Activated T-helper 17 cell treated with anti-CD3 and anti-CD28 coated beads, Interleukin-2, amount 50 U/mL, for 72 hours (primary cell): ENCODE measurements at places on chromosomes 5 and 9. TPM values are rescaled to one million over a fixed set of nuclear protein-coding genes. Genes with fewer than 3 reads are reported as not detected.

MED7 gene
- total RNA-seq = 20.3 TPM

- no peak for ATAC-seq
Observed at GRCh38 chr5:173796721-173797495, 91.2 kb upstream of the CPEB4 start.

DOCK8 gene
- total RNA-seq = 158 TPM

ZNG1E gene
- total RNA-seq = 73.0 TPM
